Fibroblast of the conjunctiva (primary cell): ENCODE measurements at places on chromosomes 5 and 9.

DNA sequence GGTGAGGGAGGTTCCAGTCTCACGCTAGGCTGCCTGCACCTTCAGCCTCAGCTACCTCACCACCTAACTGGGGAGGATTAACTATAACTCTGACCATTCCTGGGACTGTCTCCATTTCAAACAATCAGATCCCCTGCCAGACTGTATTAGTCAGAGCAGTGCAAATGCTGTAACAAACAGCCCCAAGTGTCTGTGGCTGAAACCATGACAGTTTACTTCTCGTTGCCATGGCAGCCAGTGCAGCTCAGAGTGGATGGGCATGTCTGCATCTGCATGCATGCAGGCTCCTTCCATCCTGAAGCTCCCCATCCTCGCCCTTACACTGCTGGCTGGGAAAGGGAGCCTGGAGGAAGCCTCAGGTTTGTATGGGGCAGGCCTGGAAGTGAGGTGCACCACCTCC, 86.7 kb downstream of the KCNIP1 start:
- no peak for DNase-seq

DNA sequence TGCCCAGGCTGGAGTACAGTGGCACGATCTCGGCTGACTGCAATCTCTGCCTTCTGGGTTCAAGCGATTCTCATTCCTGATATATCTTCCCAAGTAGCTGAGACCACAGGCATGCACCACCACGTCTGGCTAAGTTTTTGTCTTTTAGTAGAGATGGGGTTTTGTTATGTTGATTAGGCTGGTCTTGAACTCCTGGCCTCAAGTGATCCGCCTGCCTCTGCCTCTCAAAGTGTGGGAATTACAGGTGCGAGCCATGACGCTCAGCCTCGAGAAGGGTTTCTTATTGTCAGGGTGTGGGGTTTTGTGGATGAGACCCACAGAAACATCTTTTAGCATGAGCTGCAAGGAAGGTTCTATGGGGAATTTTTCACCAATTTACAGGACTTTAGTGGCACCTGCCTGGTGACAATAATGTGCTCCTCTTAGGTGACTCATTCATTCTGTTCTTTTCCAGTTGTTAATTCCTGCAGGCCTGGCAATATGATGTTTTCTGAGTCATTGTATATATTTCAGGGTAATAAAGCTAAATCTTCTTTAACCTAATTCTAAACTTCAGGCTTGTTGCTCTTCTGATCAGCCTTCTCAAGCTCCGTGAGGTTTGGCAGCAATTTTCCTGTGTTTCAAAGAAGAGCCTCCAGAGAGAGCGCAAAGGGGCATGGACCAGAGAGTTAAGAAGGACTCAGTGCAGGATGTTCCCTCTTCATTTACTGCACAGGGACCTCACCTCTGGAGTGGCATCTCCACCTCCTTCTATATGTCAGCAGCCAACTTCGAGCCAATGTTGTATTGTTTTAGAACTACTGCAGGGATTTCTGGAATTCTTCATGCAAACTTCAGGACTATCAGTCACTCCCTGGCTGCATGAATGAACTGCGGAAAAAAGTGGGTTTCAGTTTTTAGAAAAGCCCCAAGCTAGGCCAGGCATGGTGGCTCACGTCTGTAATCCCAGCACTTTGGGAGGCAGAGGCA, 77.8 kb upstream of the ZNF618 start:
- DNase-seq = no peak

- DNase-seq = no peak
Observed at GRCh38 chr5:77305956-77306355, 95.5 kb downstream of the PDE8B start.

DNA sequence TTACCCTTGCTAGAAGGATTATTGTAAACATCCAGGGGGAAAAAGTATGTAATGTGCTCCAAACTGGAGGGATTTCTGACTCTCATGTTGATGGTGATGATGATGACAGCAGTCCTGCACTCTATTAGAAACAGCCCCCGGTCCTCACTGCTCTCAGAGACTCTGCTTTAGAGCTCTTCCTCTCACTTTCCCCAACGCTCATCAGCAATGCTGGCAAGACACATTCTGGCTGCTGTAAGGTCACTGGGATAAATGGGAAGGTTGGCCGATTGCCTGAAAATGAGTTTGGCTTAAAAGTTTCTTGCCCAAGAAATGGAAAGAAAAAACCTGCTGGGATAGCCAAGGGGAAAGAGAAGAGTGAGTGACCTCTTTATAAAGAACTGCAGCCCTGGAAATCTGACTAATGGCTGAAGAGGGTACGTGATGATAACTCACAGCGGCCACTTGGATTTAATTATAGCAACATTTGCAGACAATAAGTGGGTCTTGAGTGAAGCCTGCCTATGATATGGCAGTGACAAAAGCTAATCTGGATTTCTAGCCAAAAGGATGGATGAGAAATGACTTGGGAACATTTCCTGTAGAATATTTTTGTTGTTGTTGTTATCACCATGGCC, 235.8 kb downstream of the TMEM38B start:
- no peak for DNase-seq

DNA sequence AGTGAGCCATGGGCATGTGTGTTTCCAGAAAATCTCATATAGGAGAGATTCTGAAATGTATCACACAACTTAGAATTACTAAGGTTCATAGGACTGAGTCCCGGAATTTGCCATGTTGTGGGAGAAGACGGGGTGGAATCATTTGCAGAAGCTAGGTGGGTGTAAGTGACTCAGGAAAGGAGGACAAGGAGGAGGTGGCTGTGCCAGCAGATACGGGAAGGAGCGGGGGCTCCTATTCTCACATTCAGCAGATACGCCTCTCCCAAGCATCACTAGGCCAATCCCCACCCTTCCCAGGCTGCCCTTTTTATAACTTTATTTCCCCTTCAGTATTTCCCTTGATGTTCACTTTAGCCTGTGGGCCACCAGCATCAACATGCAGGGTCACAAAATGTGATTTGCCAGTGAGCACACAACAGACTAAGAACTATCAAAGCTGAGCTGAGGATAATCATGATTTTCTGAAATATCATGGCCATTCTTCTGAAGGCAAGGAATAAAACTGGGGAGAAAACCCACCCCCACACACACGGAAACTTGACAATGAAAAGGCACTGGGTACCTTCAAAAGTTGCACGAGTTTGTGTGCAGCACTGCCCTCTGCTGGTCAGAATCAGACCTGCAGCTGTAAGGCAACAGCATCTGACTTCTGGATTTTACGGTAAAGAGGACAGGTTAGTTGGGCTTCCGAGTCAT, 133.2 kb downstream of the MTX3 start:
- DNase-seq = peak; percentile 33

DNA sequence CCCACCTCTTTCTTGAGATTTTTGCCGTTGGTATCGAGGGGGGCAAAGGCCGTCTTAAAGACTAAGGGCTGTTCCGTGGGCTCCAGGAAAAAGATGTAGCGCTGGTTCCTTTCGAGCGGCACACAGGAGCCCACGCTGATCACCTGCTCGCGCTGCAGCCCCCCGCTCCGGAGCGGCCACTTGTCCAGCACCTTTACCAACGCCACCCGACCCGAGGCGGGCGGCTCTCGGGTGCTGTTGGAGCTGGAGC, 781 bp downstream of the NRG2 start:
- DNase-seq = no peak

GRCh38 chr9:130865921-130866320, 30.7 kb downstream of the QRFP start:
- no peak for DNase-seq

- no peak for DNase-seq
Observed at GRCh38 chr9:72985746-72986145, 32.9 kb upstream of the ALDH1A1 start.

DNA sequence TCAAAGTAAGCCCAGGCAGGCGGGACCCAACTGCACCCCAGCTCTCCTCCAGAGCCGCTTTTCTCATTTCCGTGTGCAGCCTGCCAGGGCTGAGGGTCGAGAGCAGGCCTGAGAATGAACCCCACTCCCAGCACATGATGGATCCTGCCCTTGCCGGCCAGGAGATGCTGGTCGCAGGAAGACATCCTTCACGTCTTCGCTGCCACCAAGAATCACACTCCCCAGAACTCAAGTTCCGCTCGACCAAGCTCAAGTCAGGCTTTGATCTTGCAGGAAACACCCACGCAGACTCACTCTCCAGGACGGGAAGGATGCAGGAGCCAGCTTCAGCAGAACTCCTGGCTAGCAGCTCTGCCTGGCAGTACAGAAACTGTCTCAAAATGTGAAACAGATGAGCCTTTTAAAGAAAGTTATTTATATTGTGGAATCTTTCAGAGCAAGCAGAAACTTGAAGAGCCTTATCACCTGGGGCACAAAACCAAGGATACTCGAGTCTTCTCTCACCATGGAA, 102.4 kb downstream of the ROR2 start:
- DNase-seq = peak; percentile 53

- DNase-seq = no peak
Observed at GRCh38 chr9:16868701-16869100, 1.8 kb downstream of the BNC2 start.

- DNase-seq = no peak
Observed at GRCh38 chr9:78544230-78544629, 247.3 kb downstream of the PSAT1 start.

- DNase-seq = no peak
Observed at GRCh38 chr9:134375011-134375390, 48.7 kb downstream of the RXRA start.

DNA sequence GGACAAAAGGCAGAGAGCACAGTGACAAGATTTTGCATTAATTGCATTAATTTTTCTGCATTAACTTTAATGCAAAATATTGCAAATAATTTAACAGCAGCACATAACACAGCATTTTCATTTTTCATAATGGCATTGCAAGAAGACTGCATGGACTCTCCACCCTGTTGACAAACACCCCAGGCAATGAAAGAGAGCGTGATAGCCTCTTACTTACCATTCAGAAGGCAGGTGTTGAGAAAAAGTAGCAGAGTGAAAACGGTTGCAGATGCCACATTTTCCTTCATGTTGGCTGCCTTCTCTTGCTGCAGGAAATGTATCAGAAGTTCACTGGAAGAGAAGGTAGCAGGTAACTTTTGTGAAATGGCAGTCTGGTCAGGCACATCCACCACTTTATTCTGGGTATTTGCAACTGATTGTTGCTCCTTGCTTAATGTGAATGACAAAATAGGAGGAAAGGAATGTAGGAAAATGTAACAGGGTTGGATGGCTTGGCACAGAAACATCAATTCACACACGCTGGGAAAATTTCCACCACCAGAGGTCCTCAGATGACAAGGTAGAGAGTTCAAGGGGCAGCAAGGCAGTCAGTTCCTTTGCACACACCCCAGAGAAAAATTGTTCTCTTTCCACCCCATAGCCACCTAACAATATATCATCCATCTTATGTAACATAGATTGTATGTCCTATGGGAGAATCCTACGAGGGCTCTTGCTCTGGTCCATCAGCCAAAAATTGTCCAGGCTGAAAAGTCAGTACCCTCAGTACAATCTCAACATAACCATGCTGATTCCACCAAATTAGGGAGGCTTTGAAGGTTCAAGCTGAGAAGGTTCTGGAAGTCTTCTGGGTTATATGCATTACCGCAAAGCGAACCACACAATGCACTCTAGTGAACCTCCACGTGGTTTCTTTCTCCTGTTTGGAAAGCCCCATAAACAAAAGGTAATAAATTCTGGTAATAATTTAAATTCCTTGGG, 41.9 kb upstream of the AGXT2 start:
- peak; percentile 49 for DNase-seq

DNA sequence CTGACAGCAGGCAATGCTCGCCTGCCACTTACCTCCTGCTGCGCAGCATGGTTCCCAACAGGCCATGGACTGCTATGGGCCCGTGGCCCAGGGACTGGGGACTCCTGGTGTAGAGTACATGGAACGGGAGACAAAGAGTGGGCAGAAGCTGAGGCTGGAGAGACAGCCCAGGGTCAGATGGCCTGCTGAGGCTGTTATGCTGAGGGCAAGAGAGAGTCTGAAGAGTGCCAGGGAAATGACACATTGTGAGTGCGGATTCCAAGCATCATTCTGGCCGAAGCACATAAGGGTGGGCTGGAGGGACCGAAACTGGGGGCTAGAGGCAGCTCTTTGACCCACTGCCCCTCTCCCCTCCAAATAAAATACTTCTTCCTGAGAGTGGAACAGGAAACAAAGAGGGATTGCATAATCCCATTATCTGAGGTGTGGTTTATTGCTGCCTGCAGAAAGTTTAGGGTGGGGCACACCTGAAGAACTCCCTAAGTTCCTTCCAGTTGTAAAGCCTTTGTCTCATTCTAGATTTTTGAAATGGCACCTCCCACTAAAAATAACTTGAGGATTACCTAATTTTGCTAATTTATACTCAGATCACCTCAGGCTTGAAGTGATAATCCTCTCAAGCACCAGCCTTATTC, 158.1 kb downstream of the ATP10B start:
- no peak for DNase-seq

GRCh38 chr5:21184581-21184980, 1196.6 kb upstream of the CDH18 start:
- no peak for DNase-seq

DNA sequence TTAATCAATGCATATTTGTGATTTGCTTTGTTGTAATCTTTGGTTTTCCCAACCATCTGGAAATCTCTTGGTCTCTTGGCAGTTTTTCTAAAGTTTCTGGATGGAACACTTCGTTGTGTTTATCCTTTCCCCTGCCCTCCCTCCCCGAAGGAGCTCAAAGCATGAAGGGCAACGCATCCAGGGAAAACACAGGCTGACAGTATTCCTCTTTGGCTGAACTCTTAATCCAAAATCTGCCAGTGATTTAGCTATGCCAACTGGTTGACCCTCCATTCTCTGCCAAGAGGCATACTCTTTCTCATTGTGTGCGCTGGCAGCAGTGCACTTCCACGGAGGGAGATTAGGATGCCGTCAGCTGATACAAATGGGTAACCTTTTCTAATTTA, 20.5 kb downstream of the ZBTB34 start:
- no peak for DNase-seq

GRCh38 chr9:78622126-78622525, 325.2 kb downstream of the PSAT1 start:
- DNase-seq = no peak

DNA sequence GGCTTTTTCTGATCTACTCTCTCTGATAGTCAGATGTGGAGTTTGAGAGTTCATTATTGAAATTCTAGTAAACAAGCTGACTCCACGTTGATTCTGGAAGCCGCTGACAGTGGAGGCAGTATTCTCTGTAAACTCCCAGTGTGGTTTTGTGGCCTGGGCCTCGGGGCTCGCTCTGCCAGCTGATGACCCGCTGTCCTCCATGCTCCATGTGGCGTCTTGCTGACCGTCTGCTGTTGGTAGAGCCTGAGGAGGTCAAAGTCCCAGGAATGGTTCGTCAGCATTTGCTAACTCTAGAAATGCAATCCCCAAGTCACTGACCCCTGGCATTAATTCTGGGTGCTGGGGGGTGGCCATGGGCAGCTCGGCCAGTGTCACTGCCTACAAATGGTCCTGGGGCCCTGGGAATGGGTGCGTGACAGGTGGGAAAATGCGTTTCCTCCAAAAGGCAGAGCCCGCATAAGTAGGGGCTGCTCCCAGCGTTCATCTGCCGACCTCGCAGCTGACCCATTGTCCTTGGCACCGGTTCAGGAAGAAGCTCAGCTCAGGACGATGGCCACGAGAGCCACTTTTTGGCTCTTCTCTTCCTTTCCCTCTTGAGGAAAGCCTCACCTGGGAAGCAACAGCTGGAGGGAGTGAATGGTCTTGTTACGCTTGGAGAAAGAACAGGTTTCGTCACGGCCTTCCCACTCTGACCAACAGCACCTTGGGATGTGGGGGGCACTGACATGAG, 55.1 kb downstream of the MRPL36 start:
- no peak for DNase-seq

- DNase-seq = no peak
Observed at GRCh38 chr5:171745602-171746001, 40.0 kb upstream of the SMIM23 start.

GRCh38 chr5:146151970-146152369, 30.5 kb downstream of the LARS1 start:
- DNase-seq = no peak

- no peak for DNase-seq
Observed at GRCh38 chr5:172311605-172312004, 28.0 kb upstream of the UBTD2 start.
